ENCODE measurements at places on chromosomes 5 and 9. TPM values are rescaled to one million over a fixed set of nuclear protein-coding genes. Genes with fewer than 3 reads are reported as not detected.

Gene PLK2
- 309 TPM for polyA plus RNA-seq

Gene GDA
- 0.26 TPM for polyA plus RNA-seq

Gene RAI14
- polyA plus RNA-seq: 6.0 TPM

Gene NIM1K
- 7.4 TPM for polyA plus RNA-seq

Gene KIF3A
- polyA plus RNA-seq: 94.4 TPM

Gene ZNF883
- polyA plus RNA-seq: 7.2 TPM

Gene TRPM3
- polyA plus RNA-seq: 1.3 TPM

Gene SLC36A2
- not detected for polyA plus RNA-seq

Gene DMRT3
- not detected for polyA plus RNA-seq

Gene CXCL14
- polyA plus RNA-seq: 1.1 TPM

Gene GPR107
- polyA plus RNA-seq: 28.6 TPM

Gene PRR7
- 46.6 TPM for polyA plus RNA-seq

Gene RIOK2
- 20.7 TPM for polyA plus RNA-seq
